ENCODE measurements at places on chromosomes 7 and 10.

- no peak for DNase-seq
Observed at GRCh38 chr7:83976302-83976701, 218.3 kb downstream of the SEMA3A start.

- peak; percentile 47 for DNase-seq
Observed at GRCh38 chr7:33903791-33904680, 1.3 kb upstream of the BMPER start.

GRCh38 chr7:78039790-78040776 is 241.5 kb downstream of the PHTF2 start:
- no peak for DNase-seq

- DNase-seq: no peak
Observed at GRCh38 chr7:129149511-129149910, 5.0 kb downstream of the TSPAN33 start.

GRCh38 chr7:121276313-121276712 is 52.5 kb upstream of the WNT16 start:
- DNase-seq: no peak

DNA sequence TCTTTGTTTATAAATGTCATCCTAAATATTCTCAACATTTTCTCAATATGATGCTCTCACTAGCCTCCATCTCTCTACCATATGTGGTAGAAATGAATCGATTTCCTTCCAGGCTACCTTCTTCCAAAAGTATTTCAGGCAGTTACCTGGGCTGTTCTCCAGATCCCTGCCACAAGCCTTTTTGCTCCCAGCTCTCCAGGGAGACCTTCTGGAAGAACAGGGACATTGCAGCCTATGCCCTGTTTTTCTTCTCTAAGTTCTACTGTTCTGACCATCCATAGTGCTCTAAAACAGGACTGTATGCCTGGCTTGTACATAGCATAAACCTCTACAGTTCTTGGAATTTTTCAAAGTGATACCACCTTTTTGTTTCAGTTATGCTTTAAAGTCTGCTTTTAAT is 552.8 kb downstream of the ANKRD7 start:
- DNase-seq: no peak

DNA sequence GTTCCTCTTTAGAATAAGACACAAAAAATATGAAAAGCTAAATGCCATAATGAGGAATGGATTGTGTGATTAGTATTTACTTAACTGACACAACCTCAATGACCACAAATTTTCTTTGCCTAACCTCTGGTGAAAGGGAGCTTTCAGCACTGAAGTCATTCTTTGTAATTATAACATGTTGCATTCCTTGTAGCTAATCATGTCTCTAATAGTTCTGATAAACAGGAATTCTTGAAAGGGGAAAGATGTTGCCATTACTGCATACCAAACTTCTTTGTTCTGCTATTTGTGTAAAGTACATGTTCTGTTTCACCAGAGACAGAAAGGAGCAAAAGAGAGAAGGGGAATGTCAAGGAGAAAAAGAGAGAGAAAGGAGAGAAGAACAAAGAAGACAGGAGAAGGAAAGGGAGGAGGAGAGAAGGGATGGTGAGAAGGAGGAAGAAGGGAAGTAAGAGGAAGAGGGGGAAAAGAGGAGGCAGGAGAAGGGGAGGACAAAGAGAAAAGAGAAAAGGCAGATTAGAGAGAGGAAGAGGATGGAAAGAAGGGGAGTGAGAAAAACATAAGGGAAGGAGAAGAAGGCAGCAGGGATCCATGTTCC is 120.9 kb downstream of the SEMA3D start:
- no peak for DNase-seq

DNA sequence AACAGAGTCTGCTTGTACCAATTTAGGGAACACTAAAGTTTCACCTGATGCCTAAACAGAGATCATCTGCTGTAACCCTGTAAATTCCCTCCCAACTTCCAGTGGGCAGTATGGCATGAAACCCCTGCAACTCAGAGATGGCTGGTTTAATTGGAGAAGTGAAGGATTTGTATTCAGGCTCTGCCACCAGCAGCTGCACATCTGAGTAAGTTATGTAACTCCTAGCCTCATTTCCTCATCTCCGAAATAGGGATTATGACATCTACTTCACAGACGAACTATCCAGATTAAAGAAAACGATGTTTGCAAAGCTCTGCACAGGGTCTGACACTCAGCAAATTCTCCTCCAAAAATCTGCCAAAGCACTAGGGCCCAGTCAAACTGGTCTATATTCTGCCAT is 493.0 kb downstream of the KCNMA1 start:
- no peak for DNase-seq

GRCh38 chr7:136971776-136972175 is 103.3 kb downstream of the CHRM2 start:
- DNase-seq: no peak

GRCh38 chr10:110535958-110536891 is 31.3 kb upstream of the SMC3 start:
- no peak for DNase-seq

GRCh38 chr7:43196379-43196778 is 83.9 kb downstream of the HECW1 start:
- DNase-seq: no peak

- DNase-seq: no peak
Observed at GRCh38 chr7:107632492-107632865, 28.1 kb upstream of the SLC26A4 start.

DNA sequence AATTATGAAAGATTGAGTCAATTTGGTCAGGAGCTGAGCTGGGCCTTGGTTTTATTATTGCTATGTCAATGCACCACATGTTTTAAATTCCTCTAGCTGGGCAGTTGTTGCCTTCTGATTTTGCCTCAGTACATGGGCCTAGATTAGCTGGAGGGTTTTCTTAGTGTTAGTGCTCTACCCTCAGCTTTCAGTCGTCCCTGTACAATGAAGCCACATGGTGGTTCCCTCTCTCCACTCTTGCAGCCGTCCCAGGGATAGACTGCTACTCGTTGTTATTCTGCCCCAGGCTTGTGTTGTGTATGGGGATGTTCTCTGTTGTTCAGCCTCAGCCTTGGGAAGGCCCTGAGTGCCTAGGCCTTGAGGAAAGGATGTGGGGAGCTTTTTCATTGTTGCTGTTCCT is 37.0 kb downstream of the NHLRC2 start:
- DNase-seq: no peak

DNA sequence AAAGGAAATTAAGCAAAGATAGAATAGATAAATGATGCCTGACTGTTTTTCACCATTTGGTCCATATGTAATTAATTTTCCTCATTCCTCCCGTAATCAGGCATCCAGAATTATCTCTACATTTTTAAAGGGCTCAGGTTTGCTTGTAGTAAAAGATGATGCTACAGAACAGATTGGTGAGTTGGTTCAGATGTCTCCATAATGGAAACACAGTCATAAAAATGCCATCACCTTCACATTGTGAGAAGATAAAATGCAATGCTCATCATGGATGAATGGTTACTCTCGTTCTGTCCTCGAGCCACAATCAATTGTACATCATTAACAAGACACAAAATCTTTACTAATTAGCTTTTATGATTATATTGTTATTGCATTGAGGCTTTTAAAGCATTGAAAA is 64.9 kb upstream of the CELF2 start:
- no peak for DNase-seq

DNA sequence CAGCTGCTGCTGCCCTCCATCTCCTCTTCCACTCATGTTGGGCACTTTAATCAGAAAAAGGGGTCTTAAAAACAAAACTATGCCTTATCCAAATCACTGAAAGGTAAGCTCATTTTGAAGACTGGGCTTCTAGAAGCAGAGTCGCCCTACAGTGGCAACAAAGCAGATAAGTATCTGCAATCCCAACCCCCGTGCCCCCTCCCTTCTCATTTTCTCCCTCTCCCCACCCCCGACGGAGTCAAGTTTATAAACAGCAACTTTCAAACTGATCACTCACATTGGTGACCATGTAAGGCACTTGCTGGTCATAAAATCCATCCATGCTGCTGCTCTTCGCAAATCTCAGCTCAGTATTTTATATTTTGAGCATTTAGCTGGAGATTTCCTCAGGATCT is 738 bp downstream of the ETV1 start:
- no peak for DNase-seq

- no peak for DNase-seq
Observed at GRCh38 chr7:149733924-149734790, 39.2 kb downstream of the ZNF467 start.

GRCh38 chr7:867406-868188 is 8.8 kb upstream of the GET4 start:
- no peak for DNase-seq

- no peak for DNase-seq
Observed at GRCh38 chr7:99623091-99623693, 6.4 kb downstream of the ZSCAN25 start.

DNA sequence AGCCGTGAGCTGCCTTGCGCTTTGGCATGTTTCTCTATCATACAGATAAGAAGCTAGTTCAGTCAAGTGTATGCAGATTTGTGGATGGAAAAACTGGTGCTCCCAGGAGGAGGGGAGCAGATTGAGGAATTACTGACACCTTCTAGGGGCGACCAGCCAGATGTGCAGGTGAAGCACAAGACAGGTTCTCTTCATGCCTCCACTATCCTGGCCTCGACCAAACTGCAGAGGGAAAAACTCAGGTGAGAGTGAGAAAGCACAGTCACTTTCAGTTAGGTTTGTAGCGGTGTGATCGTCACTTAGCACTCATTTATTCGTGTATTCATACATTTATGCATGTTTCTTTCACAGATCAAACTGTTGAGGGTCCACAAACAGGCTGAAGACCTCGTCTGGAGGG is 600 bp upstream of the DBNL start:
- no peak for DNase-seq

DNA sequence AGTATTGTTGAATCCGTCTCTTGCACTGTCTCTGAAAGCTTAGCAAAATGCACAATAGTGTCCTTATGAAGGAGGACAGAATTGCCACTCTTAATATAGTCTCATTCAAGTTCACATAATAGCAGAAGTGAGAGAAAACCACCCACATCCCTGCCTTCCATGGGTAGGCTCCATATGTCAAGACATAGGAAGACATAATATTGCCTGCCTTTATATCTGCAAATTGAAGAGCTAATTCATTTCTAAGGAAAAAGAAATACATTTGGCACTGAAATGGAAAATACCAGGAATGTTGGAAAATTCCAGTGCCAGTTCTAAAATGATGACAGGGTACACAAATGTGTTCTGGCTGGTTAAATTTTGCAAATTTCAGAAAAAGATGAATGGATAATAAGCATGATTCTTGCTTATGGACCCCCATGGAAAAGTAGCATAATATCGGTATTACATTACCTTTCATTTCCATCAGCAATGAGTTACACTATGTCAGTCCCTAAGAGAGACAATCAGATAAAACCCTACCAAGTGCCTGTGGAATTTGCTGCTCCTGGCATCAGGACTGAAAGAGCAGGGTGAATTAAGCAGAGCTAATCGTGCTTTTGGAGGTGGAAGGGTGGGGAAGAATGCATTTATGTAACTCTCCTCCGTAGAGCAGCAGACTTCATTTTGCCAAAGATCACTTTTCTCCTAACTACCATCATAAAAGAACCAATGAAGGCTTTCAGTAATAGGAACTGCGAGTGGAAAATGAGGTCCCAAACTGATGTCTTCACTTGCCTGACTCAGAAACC is 312.6 kb downstream of the FGFR2 start:
- no peak for DNase-seq

- DNase-seq: no peak
Observed at GRCh38 chr7:139091677-139091996, 17.9 kb downstream of the ZC3HAV1 start.

DNA sequence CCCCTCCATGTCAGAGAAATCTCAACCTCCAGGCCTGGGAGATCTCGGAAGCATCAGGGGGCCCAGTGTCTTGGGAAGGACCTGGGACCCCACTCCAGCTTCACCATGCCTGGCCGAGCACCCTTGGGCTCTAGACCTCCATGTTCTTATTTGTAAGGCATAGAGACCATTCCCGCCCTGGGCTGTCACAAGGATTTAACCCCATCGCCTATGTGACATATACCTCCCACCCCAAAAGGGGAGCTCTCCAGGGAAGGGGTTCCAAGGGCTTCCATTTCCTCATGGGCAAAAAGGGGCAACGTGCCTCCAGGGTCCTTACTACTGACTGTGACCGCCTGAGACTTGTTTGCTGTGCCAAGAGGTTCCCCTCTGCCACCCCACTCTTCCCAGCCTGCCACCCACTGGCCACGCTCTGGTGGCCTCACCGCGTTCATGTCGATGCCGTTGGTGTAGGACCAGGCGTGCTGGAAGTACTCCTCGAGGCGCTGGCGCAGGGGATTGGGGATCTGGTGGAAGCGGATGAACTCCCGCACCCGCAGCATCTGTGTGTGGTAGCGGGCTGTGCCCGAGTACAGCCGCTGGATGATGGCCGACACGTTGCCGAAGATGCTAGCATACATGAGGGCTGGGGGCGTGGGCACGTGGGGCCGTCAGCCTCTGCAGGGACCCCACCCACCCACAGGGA is 27.5 kb downstream of the KCNH2 start:
- no peak for DNase-seq

DNA sequence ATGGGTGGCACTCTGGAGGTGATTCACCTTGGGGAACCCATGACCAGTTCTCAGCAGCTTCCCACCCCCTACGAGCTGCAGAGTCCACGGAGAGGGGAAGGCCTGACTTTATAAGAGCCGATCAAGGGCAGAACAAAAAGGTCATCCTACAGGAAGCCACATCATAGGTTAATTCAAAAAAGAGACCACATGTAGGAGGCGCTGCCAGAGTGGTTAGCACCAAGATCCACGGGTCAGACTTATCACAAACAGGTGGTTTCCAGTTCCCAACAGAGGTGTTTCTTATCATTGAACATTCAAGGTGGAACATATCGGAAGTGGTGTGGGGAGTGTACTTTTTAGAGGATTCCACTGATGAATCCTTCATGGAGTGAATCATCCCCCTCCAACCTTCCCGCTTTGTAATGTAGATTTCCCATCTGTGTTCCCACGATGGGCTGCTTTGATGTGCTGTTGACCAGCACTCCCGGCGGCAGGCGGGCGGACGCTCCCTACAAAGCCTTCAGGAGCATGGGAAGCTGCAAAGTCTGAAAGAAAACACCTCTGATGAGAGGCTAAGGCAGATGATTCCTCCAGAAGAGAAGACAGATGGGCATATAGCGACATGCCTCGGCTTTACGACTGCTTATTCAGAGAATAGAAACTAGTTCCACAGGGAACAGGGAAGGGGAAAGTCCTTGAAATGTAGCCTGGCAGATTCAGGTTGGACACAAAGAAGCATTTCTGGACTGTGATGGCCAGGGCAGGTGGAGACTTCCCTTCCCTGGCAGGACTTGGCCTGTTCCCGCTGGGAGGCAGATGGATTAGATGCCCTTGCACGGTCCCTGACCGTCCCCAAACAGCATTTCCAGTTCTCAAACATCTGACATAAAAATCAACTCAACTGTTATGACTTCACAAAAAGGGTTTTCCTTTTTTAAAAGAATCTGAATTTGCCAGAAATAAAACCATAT is 66.5 kb downstream of the AFAP1L2 start:
- DNase-seq: no peak

DNA sequence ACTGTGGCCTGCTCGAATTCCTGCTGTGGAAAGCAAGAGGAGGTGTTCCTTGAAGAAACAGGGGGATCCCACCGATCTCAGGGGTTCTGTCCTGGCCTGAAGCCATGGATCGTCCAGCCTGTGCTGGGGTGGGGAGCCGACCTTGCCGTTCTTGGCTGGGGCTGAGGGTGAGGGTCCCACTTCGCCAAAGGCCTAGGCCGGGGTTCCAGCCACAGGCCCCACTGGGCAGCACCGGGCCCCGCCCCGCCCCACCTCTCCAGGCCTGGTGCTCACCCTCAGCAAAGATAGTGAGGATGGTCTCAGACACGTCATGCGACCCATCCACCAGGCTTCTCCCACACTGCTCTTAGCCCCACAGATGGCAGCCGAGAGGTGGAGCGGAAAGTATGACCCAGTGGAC is 51.4 kb upstream of the ZNF716 start:
- DNase-seq: no peak

GRCh38 chr7:13639396-13639795 is 350.1 kb downstream of the ETV1 start:
- DNase-seq: peak; percentile 79

GRCh38 chr10:47290338-47290737 is 9.7 kb upstream of the GDF10 start:
- no peak for DNase-seq

All from NCI-H1930 (cell line).